ENCODE measurements at places on chromosomes 6 and 20.

GRCh38 chr20:50270569-50270968, 79.9 kb downstream of the CEBPB start:
- no peak for DNase-seq

- no peak for DNase-seq
Measured at GRCh38 chr6:93300661-93301060, 118.7 kb downstream of the EPHA7 start.

DNA sequence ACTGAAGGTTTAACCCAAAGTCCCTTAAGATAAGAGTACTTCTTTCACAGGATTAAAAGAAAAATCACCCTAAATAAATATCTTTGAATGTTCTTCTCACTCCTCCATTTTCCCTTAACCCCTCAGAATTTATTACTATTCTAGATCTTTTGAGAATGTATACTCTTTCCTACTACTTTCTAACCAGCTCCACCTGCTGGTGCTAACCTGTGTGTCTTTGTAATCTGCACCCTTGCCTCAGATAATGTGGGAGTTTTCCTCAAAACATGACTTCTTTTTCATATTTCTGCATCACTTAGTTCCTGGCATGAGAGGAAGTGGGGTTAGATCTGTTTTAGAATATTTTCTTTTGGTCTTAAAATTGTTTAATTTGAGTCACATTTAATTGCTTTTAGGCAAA, 394.2 kb downstream of the BMP2 start:
- DNase-seq = no peak

GRCh38 chr6:158149641-158150040, 18.4 kb downstream of the SERAC1 start:
- no peak for DNase-seq

GRCh38 chr6:111162504-111162903, 75.2 kb downstream of the SLC16A10 start:
- DNase-seq = no peak

GRCh38 chr6:30061858-30062458, 893 bp downstream of the POLR1H start:
- no peak for DNase-seq

DNA sequence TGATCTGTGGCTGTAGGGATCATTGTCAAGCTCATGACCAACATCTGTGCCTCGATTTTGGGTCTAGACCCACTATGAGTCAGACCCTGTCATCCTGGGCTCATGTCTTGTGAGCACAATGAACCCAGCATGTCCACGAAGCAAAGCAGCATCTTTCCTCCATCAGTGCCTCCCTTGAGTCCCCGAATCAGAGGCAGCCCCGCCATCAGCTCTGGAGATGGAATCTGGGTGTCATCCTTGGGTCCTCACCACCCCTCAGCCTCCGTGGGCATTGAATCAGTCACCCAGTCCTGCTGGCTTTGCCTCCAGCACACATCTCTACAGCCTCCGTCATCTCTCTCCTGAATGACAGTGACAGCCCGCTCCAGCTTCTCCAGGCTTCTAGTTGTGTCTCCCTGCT, 56.9 kb downstream of the CHMP4B start:
- no peak for DNase-seq

DNA sequence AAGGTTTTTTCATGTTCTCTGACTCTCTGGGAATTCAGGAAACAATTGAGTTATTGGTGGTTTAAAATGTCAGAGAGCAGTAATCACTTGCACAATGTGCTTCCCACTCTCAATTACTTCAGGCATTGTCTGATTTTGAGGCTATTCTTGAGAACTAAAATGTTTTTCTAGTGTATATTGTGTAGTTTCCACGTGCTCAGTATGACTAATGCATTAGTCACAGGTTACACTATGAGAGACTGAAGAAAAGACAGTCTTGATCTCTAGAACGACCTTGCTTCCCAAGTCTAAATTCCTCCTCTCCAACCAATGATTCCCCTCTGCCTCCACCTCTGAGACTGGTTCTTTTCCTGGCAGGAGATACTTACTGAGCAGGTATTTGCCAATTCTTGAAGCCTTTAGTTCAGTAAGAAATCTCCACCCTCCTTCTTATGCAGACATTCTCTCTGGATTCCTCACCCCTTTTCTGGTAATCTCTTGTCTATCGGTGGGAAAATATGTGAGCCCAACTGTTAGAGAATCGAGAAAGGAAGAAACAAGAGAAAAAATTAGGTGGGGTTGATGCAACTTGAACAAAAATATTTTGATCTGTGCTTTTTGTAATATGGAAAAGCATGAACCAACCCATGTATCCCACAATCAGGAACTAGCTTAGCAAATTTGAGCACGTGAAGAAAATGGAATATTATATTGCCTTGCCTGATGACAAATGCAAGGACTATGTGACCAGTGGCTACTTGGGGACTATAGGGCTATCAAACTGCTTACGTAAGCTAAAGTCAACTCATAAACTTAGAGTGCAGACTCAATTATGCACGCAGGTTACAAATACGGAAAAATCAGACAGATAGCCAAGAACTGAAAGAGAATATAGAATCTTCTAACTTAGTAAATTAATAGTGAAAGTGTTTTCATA, 61.1 kb upstream of the SLC22A16 start:
- no peak for DNase-seq

- no peak for DNase-seq
Measured at GRCh38 chr6:152441902-152442301, 195.3 kb downstream of the SYNE1 start.

DNA sequence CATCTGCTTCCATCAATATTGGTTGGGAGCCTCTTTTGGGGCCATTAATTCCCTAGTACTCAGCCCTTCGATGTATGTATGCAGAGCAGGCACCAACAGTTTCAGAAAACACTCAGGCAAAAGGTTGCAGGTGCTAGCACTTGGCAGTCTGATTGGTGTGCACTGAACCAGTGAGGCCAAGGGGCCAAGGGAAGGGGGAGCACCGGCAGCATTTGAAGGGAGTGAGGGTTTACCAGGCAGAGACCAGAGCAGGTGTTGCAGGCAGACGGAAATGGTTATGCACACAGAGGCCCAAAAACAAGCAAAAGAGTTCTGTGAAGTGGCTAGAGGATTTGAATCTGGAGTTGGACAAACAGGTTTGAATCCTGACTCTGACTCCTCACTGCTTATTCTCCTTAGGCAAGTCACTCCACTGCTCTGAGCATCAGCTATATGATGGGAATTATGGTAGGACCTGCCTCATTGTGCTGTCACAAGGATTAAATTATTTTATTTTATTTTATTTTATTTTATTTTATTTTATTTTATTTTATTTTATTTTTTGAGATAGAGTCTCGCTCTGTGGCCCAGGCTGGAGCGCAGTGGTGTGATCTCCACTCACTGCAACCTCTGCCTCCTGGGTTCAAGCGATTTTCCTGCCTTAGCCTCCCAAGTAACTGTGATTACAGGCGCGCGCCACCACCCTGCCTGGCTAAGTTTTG, 58.1 kb upstream of the SHLD1 start:
- DNase-seq = no peak

- no peak for DNase-seq
Measured at GRCh38 chr20:62797671-62798532, 1.6 kb downstream of the MRGBP start.

DNA sequence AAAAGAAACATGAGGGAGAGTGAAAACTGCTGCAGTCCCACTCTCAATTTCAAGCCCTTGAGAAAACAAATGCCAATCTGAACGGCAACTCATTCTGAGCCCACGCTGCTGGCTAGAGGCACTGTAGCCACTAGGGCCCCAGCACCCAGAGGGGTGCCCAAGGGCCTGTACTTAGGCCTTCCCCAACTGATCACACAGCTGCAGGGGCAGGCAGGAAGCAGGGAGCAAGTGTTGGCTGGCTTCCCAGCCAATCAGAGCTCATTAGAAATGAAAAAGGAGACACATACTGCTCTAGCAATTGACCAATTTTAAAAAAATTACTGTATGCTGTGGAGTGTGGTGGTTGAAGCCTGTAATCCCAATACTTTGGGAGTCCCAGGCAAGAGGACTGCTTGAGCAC, 3.7 kb upstream of the BEND3 start:
- DNase-seq = no peak

DNA sequence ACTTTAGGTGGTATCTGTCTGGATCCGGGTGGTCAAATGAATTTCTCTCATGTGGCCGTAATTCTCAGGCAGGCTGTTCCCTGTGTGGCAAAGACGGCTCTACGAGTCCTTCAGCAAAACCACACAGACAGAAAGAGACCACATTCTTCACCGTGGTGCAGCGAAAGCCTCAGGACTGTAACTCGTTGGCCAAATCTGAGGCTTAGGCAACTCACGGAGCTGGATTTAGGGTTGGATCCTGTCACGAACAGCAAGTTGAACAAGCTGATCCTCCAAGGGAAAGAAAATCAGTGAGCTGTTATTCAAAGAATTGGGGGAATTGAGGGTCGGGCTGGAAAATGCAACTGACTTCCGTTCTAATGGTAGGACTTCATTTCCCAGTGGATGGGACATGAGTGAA, 167.4 kb downstream of the ZMYND8 start:
- no peak for DNase-seq

- DNase-seq = no peak
Measured at GRCh38 chr20:50982363-50982762, 23.7 kb downstream of the MOCS3 start.

DNA sequence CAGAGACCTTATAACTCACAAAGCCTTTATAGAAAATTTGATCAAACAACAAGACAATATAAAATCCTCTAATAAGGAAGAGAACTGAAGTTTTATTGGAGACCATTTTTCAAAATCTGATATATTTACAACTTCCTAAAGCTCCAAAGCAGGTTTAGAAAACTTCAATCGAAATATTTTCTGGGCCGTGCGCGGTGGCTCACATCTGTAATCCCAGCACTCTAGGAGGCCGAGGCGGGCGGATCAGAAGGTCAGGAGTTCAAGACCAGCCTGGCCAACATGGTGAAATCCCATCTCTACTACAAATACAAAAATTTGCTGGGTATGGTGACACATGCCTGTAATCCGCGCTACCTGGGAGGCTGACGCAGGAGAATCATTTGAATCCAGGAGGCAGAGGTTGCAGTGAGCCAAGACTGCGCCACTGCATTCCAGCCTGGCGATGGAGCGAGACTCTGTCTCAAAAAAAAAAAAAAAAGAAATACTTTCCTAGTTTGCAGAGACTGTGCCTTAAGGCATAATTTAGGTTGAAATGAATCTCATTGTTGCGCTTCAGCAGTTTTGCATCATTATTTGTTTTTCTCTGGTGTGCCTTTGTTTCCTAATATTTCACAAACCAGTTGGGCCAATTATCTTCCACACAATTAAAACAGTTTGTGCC, 60.6 kb upstream of the ASIP start:
- no peak for DNase-seq

GRCh38 chr20:6008254-6008653, 45.6 kb downstream of the LRRN4 start:
- no peak for DNase-seq

GRCh38 chr6:148164645-148165044, 178.0 kb upstream of the SASH1 start:
- DNase-seq = no peak

GRCh38 chr6:159939591-159940016, 29.3 kb upstream of the IGF2R start:
- no peak for DNase-seq

DNA sequence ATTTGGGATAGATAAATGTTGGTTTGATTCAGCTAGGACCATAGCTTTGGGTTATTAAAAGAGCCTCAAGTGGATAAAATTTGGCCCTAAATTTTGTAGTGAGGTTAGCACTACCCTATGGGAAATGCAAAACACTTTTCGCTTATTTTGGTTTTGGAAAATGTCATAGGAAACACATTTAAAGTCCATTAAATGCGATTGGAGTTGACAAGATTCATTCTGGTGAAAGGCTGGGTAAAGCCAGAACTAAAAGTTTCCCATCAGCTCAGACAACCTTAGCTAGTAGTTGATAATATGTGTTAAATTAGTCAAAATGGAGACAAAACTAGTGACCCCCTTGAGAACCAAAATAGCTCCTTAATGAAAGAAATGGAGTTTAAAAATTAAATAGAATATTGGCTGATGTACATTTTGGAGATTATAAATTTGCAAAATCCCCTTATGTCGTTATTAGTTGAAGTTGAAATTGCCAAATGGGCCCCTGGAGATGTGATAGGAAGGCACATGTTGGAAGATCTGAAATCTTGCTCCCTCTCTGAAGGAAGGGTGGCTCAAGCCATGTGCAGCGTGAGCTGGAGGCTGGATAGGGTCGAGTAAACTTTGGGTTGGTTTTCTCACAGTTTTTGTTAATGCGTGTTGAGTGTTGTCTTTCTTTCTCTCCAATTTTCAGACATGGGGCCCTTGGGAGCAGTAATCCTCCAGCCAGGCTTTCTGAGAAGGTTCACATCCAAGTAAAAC, 72.8 kb downstream of the CD83 start:
- no peak for DNase-seq

DNA sequence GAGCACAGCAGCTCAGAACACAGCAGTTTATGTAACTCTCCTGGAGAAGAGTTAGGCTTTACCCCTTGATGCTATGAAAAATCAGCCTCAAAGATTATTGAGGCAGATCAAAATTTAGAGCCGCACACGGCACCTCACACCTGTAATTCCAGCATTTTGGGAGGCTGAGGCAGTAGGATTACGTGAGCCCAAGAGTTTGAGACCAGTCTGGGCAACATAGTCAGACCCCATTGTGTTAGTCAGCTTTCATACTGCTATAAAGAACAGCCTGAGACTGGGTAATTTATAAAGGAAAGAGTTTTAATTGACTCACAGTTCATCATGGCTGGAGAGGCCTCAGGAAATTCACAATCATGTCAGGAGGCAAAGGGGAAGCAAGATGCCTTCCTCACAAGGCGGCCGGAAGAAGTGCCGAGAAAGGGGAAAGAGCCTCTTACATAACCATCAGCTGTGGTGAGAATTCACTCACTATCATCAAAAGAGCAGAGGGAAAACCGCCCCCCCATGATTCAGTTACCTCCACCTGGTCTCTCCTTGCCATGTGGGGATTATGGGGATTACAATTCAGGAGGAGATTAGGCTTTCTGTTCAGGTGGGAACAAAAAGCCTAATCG, 87.7 kb downstream of the SGK1 start:
- DNase-seq = no peak

DNA sequence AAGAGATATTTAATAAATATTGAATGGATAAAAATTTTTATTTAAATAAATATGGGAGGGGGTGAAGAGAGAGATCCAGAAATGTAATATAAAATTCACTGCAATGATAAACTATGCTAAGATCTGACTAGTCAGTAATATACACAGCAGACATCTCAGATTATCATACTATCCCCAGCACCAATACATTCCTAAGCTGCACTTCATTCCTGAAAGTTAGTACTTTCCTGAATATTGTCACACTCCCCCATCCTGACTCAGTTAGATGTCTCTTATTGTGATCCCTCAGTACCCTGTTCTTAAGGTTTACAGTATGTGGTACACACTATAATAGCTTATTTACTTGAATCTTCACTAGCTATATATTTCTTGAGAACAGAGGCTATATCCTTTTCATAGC, 88.3 kb upstream of the KCNQ5 start:
- no peak for DNase-seq

DNA sequence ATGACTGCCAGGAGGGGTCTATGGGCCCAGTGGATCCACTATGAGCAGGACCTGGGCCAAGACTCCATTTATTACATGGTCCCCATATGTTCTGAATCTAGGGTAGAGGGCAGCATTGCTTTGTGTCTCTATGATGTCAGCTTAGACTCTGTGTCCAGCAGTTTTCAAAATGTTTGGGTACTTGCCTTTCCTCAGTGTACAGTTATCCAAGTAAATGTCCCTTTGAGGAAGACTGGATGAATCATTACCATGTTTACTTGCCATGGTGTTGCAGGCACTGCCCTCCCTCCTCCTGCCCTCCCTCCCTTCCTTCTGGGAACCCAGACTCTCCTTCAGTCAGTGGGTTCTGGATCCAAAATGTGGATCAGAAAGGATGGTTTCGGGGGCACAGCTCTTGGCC, 108.6 kb downstream of the NRN1 start:
- no peak for DNase-seq
